Activated CD4-positive, alpha-beta T cell treated with anti-CD3 and anti-CD28 coated beads, Interleukin-2, amount 50 U/mL, for 4 hours (primary cell): ENCODE measurements at places on chromosomes 3 and 15.

DNA sequence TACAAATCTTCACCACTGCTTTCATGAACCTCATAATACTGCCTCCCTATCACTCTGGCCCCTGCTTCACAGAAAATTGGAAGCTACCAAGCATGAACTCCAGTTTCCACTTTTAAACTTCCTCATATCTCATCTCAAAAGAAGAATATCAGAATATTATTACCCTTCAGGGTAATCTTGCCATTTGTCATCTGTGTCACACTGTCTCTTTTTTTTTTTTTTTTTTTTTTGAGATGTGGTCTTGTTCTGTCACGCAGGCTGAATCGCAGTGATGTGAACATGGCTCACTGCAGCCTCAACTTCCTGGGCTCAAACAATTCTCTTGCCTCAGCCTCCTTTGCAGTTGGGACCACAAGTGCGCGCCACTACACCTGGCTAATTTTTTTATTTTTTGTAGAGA, 80.4 kb upstream of the TCF12 start:
- no peak for DNase-seq

GRCh38 chr3:101204246-101204645, 116.1 kb downstream of the IMPG2 start:
- DNase-seq: no peak

GRCh38 chr3:83849106-83849730, 1109.6 kb upstream of the CADM2 start:
- DNase-seq: no peak

GRCh38 chr3:116374901-116375300, 70.4 kb downstream of the LSAMP start:
- DNase-seq: no peak

GRCh38 chr3:72231439-72232196, 446.7 kb upstream of the PROK2 start:
- DNase-seq: no peak

DNA sequence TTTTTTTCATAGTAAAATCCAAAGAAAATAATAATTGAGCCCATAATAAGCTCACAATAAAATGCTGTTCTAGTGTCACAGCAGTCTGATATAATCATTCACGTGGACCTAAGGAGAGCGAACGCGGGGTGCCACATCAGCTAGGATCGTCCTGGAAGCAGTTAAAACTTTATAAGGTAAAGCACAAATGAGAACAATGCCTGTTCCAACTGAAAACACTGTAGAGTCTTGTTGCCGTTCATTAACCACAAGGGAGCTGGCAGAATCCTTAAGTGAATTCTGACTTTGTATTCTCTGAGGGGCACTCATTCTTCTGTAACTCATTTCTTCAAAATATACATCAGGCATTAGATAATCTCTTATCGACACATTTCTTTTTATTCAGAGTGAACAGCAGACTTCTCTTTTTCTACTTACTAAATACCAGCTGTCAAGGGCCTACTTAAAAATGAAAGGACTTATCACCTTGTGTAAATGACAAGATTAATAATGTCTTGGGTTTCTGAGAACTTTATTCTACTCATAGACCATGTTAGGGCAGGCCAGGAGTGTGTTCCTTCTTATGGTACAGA, 524.6 kb downstream of the MECOM start:
- DNase-seq: no peak

- no peak for DNase-seq
Observed at GRCh38 chr3:166837535-166837934, 542.6 kb downstream of the ZBBX start.

DNA sequence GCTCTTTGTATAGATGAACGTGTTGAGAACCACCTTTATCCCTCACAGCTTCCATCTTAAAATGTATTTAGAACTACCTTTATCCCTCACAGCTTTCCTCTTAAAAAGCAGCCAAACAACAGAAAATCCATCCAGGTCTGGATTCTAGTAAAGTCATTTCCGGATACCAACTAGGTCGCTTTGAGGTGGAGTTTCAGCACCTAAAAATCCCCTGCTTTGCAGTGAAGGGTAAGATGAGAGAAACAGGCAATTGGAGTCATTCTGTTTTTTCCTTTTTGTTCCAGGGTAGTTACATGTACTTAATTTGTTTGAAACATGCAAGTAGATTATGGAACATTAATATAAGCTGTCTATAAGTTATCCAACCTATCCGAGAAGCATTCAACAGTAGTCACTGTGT, 192.0 kb downstream of the UBE2E2 start:
- DNase-seq: no peak
